ENCODE measurements at places on chromosomes 7 and 10.

DNA sequence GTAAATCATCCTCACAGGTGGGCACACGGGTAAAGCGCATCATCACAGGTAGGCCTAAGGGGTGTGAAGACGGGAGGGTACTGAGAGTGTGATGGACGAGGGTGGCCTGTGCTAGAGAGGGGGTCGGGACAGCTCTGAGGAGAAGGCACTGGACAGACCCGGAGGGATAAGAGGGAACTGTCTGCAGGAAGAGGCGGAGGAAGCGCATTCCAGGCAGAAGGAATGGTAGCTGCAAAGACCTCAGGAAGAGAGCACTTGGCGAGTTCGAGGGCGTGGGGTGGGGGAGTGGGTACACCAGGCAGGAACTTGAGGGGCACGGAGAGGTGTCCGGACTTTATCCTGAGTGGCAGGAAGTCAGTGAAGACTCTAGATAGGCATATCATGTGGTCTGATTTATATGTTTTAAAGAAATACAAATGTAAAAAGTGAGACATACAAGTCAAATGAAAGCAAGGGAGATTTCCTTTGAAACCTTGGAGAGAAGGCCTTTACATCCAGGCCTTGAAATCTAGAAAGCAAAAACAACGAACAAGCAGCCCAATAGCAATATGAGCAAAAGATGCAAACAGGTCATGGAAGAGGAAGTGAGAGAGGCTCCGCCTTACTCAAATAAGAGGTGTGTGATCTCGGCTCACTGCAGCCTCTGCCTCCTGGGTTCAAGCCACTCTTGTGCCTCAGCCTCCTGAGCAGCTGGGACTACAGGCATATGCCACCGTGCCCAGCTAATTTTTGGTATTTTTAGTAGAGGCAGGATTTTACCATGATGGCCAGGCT lies 3.6 kb downstream of the LHPP start:
- peak; percentile 9 for DNase-seq

DNA sequence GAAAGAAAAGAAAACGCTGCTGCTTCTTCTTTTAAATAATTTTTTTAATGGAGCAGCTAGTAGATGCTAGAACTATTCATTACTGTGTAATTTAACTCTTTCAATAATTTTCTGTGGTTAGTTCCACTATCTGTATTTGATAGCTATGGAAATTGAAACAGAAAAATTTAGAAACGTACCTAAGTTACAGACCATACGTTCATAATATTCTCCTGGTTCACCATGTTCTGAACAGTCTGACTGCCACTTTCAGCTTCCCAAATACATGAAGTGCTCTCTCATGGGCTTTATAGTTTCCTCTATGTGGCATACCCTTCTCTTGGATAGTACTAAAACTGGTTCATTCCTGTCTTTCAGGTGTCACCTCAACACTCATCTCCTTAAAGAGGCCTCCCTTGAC lies 508.0 kb downstream of the MDFIC start:
- DNase-seq = no peak

- no peak for DNase-seq
Observed at GRCh38 chr7:31053986-31054385, 1.9 kb downstream of the ADCYAP1R1 start.

DNA sequence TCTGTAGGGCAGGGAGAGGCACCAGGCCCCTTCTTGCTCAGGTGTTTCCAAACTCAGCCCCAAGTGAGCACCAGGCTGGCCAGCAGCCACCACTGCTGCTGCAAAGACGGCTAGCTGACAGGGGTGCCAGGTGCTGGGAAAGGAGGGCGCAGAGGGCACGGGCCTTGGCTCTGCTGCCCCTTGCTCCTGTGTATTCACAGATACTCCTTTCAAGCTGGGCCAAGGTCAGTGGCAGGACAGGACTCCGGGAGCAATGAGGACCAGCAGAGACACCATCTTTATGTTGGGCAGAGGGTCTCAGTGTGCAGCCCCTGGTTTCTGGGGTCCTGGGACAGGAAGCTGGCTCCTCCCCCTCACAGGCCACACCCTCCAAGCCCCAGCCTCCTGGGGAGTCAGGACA lies 110.1 kb downstream of the SMURF1 start:
- no peak for DNase-seq

DNA sequence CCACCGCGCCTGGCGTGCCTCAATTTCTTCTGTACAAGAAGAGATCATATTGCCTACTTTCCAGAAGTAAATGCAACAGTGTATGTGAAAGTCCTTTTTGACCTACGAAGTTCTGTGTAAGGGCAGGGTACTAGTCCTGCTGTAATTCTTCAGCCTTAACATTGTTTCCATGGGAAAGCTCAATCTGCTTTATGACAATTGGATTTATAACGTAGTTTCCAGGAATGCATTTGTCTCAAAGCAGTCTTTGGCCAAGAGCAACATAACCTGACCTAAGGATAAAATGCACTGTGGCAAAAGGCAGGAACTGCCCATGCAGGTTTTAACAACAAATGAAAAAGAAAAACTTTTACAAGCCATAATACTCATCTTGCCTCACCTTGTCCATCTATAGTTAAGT lies 108.1 kb upstream of the PODXL start:
- DNase-seq = no peak

DNA sequence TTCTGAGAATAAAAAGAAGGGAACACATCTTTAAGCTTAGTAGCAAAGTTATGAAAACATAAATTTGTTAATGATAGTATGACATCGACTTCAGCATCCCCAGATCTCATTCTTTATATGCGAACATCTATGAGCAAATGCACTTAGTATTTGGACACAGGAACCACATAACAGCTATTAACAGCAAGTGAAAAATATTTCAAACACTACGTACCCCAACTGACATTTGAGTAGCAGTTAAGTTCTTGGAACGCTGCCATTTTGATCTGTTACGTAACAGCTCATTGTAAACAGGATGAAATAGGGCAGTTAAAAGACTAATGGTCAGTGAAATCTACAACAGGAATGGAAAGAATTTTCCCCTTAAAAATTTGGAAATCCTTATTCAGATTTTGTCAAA lies 428.9 kb downstream of the TNS3 start:
- peak; percentile 37 for DNase-seq

DNA sequence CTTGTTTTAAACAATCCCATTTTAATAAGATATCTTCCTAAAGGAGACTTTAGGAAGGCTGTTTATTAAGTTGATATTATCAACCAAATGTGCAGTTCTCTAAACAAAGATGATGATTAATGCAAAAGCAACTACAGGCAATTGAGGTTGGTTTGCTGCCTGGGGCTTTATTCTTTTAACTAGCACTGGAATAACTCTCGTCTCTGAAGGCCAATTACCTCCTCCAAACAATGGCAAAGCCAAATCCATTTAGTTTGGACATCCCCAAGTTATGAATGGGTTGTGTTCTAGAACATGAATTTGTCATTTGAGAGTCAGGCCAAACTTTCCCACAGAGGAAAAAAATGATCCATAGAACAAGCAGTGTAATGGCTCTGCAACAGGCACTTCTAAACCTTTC lies 114.1 kb downstream of the SLC16A9 start:
- no peak for DNase-seq

DNA sequence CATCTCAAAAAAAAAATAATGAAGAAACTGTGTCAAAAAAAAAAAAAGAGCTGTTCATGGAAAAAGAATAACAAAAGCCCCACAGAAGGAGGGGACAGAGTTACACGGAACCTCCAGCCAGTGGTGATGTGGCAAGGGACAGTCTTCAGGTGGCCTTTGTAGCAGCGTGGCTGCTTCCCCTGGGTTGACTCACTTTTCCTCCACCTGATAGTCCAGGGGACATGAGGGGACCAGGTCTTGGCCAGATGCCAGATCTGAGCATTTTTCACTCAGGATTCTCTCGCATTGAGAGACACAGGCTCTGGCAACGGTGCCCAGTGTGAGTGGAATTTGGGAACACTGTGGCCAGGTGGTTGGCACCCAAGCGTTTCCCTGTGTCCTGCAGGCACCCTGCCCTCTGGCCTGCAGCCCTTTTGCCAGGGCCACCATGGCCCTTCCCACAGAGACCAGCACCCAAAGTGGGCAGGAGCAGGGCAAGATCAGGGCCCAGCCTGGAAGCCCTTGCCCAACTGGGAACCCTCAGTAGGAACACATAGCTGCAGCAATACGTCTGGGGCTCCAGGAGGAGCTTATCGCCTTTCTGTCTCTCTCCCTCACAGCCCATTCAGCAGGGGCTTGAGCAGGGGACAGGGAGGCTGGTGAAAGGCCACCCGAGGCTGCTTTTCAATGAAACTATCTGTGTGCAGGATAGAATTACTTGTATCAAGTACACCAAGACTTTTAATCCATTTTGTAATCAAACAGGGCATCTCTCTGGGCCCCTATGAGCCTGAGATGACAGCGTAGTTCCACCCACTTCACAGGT lies 159.1 kb downstream of the UBE2H start:
- no peak for DNase-seq

Data from CD14-positive monocyte (primary cell).